Lower leg skin (tissue), 4 donors: ENCODE measurements at places on chromosomes 12 and 14. TPM values are rescaled to one million over a fixed set of nuclear protein-coding genes. Genes with fewer than 3 reads are reported as not detected.

- DNase-seq = no peak
Measured at GRCh38 chr14:77950371-77951063, 150.6 kb downstream of the ADCK1 start.

DNA sequence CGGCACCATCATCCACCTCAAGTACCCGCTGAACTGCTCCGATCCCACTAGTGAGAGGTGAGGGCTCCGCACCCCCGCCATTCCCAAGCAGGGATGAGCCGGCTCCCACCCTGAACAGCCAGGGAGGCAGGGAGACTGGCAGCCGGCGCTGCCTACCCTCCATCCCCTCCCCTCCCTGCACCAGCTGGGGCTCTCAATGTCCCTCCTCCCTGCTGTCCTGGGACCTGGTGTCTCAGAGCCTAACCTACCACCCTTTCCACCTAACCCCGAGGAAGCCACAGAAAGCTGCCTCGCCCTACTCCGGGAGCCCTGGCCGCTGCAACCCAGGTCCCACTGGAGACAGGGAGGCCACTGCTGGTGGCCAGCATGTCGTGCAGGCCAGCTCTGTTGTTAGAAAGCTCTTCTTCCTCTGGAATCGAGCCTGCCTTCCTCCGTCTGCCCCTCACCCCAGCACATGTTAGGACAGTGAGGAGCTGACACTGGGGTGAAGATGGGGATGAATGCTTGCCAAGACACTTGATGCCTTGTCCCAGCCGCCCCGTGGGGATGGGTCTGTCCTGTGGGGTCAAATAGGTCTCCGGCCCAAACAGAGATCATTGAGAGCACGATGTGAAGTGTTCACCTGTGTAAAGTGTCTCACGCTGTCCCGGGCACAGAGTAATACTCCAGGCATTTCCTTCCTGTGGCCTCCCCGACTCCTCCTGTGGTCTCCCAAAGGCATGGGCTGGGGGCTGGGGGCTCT lies 1.1 kb downstream of the PTPN6 start:
- no peak for DNase-seq

- DNase-seq = no peak
Measured at GRCh38 chr12:71636704-71637115, 26.9 kb downstream of the ZFC3H1 start.

Gene ERBB3
- 207 TPM for total RNA-seq

GRCh38 chr12:117679776-117680175 lies 289.0 kb downstream of the KSR2 start:
- DNase-seq = no peak

Gene PSEN1
- total RNA-seq = 64.2 TPM

DNA sequence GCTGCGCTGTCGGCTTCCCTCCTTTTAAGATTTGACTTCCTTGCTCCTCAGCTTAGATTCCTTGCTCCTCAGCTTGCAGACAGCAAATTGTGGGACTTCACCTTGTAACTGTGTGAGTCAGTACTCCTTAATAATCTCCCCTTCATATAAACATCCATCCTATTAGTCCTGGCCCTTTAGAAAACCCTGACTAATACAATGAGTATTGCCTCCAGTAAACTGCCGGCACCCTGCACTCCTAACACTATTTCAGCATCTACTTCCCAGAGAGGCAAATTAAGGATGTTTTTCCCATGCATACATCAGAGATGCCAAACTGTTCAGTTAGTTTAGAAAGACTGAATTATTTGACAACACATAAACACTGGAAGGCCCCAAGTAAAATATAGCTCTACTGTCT lies 611.3 kb upstream of the TMEM132C start:
- DNase-seq = no peak

- no peak for DNase-seq
Measured at GRCh38 chr12:55019784-55020183, at the start of gene NEUROD4. NEUROD4 (plus strand) TSS chr12:55019974; CDS start chr12:55026440, 6,466 bp downstream.

DNA sequence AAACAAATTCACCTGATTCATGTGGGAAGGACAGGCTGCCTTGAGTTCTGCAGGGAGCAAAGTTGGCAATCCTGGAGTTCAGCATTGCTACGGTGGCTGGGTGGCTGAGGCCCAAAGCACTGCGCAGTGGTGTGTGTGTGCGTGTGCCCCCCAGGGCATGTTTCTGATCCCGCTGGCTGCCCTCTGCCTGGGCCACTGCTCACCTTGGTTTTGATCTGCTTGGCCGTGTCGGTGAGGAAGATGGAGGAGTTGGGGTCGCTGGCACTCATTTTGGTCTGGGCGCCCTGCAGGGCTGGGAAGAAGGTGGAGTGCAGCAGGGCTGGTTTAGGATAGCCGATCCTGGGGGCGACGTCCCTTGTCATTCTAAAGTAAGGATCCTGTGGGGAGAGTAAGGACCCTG lies 19.1 kb downstream of the SLC25A47 start:
- DNase-seq = peak; percentile 73

GRCh38 chr14:77141214-77142004 lies at the start of gene ZDHHC22:
ZDHHC22 (minus strand) TSS chr14:77141791; CDS start chr14:77139738, 2,053 bp downstream.
- DNase-seq = no peak
